Stimulated activated CD4-positive, alpha-beta T cell treated with anti-CD3 and anti-CD28 coated beads, Interleukin-12 subunit alpha, Interleukin-12 subunit beta, amount 100 ng/mL, for 4 hours (primary cell): ENCODE measurements at places on chromosomes 12 and 14.
A peak's percentile ranks its signal among the peaks of the same experiment; 100 is the strongest.

DNA sequence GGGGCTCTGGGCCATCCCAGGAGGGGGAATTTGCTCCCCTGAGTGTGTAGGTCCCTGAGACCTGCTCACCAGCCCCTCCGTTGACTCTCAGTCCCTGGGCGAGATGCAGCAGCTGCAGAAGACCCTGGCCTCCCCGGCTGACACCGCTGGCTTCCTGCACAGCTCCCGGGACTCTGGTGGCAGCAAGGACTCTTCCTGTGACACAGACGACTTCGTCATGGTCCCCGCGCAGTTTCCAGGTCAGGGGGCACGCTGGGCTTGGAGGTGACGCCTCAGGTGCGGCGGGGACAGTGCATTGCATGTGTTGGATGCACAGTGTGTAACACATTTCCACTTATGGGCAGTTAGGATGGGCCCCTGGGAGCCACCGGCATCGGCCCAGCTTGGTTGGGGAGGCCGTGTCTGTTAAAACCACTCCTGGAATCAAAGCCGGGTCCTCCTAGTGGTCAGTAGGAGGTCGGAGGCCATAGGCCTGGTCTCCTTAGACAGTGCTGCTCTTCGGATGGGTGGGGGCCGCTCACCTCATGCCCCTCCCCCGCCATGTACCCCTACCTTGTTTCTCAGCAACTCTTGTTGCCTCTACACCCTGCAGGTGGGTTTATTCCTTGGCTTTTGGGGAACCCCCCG is 17.1 kb upstream of the PUS1 start:
- DNase-seq = no peak

- DNase-seq = no peak
These were observed 37.6 kb downstream of the SVOP start for GRCh38 chr12:108983227-108983626.

GRCh38 chr12:75260316-75260715 is 50.7 kb upstream of the KCNC2 start:
- no peak for DNase-seq

DNA sequence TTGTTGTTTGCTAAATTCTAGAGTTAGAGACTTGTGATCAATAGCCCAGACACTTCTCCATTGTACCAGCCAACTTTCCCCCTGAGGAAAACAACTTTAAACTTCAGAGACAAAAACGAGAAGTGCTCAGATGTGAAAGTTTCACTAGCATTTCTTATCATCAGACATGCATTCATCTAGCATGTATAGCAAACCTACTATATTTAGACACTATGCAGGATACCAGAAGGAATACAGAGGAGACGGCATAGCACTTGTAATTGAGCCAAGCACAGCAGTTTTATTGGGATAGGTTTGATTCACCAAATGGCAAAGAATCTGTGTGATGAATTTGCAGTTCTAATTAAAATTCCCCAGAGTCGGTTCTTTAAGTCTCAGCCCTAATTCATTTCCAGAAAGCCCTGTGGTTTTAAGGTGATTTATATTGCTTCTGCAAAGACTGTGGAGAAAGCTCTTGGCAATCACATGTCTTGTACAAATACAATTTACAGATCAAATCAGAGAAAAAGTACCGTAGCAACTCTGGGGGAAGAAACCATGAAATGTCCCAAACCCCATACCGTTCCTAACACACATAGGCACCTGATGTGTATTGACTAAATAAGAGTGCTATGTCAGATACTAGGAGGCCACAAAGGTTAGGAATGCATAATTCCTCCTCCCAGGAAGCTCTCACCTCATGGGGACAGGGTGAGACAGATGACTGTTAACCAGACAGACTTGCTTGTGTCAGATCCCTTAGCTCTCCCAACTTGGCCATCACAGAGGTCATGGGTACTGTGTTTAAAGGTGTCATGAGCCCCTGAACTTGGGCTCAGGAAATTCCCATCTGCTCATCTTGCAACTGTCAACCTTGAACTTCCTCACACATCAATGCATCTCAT is 69.6 kb upstream of the KRAS start:
- DNase-seq = no peak

GRCh38 chr12:124392667-124393413 is 97.9 kb downstream of the RFLNA start:
- no peak for DNase-seq

DNA sequence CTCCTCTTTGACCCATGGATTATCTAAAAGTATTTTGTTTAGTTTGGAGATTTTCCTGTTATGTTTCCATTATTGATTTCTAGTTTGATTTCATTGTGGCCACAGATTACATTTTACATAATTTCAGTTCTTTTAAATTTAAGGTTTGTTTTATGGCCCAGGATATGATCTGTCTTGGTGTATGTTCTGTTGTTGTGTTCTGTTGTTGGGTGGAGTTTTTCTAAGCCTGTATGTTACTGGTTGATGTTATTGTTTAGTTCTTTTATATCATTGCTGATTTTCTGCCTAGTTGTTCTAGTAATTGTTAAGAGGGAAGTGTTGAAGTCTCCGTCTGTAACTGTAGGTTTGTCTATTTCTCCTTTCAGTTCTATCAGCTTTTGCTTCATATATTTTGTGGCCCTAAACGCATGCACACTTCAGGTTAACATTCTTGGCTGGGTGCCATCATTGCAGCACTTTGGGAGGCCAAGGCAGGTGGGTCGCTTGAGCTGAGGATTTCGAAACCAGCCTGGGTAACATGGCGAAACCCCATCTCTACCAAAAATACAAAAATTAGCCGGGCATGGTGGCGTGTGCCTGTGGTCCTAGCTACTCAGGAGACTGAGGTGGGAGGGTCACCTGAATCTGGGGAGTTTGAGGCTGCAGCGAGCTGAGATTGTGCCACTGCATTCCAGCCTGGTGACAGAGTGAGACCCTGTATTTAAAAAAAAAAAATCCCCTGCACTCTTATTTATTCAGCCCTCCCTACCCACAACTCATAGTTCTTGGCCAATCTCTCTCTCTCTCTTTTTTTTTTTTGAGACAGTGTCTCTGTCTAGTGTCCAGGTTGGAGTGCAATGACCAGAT is 28.1 kb upstream of the CFL2 start:
- no peak for DNase-seq

DNA sequence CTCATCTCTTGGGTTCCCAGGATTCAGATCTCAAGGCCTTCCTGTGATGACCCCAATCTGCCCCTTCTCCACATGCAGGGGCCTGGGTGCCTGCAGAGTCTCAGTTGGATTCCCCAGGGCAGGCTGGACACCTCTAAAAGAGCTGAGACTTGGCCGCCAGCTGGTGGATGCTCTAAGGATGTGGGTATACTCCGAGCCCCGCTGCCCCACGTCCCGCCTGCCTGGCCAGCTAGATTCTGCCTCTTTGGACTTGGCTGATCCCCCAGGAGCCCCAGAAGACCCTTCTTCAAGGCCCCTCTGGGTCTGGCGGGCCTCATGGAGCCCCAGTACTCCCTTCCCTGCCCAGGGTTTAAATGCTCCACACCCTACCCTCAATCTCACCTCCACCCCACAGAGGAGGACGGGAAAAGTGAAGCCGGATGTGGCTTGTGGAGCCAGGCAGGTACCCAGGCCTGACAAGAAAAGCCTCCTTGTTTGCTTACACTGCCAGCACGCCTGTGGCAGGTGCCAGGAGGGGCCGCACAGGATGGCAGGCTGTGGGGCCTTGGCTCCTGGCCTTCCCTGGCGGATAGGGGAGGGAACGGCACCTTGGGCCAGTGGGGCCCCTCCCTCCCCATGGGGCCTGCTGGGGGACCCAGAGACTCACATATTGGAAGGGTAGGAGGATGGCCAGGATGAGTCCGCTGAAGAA is 15.1 kb downstream of the FAIM2 start:
- no peak for DNase-seq

- DNase-seq = no peak
These were observed 16.7 kb downstream of the HMGA2 start for GRCh38 chr12:65840793-65841670.

DNA sequence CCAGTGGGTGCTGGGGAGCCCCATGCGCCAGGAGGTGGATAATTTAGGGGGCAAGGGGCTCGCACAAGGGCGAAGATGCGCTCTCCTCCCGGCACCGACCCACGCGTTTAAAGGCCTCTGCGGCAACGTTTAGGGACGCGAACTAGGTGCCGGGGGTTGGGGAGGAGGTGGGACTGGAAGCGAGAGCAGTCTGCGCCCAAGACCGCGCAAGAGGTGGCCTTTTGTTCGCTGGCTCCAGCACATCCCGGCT is 1.3 kb downstream of the SLC38A1 start:
- DNase-seq = peak; percentile 38

GRCh38 chr12:116659771-116660481 is 77.9 kb downstream of the SPRING1 start:
- no peak for DNase-seq

DNA sequence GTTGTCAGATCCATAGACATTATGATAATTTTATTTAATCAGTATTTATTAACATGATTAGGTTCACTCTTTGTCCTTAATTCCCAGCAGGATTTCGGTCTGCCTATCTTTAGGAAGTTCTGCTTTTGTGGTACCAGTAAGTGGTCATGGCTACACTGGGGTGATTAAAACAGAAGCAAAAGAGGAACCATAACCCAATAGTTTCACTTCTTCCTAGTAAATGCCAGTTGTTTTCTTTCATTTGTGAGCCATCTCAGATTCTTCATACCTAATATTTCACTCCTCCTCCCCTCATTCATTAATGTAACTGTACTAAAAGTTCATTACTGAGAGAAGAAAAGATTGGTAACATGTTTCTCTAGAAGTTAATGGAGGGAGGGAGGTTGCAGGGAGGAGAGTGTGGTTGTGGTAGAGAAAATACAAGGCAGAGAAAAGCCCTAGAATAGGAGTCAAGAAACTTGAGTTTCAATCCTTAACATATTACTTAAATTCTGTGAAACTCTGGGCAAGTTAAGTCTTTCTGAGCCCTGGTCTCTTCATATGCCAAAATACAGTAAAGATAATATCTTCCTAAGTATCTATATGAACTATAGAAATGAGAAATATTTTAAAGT is 101.2 kb downstream of the PEBP1 start:
- DNase-seq = no peak
